Occipital lobe (tissue), 3 donors: ENCODE measurements at places on chromosomes 4 and X. TPM values are rescaled to one million over a fixed set of nuclear protein-coding genes. Genes with fewer than 3 reads are reported as not detected.
A peak's percentile ranks its signal among the peaks of the same experiment; 100 is the strongest.

- DNase-seq = no peak
Measured at GRCh38 chrX:110410603-110411002, 52.0 kb downstream of the RTL9 start.

- DNase-seq = no peak
Measured at GRCh38 chr4:77699731-77700210, 94.2 kb downstream of the CXCL13 start.

GRCh38 chrX:25009407-25009806 is 6.4 kb downstream of the ARX start:
- no peak for DNase-seq

DNA sequence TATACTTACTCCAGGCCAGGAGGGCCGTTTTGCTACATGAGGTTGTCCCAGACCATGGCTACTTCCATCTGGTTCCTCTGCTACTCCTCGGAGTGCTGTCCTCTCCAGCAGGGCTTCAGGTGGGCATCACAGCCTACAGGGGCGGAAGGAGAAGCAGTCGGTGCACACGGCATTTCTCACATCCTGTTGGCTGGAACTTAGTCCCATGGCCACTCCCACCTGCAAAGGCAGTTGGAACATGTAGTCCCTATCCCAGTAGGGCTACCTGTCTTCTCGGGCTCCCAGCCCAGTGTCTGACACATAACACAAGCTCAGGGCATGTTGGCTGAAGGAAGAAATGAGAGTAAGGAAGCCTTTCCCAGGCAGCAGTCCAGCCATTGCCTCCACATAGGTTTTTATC is 7.7 kb upstream of the STK32B start:
- DNase-seq = no peak

GRCh38 chrX:10990976-10991375 is 120.2 kb upstream of the HCCS start:
- DNase-seq = no peak

DNA sequence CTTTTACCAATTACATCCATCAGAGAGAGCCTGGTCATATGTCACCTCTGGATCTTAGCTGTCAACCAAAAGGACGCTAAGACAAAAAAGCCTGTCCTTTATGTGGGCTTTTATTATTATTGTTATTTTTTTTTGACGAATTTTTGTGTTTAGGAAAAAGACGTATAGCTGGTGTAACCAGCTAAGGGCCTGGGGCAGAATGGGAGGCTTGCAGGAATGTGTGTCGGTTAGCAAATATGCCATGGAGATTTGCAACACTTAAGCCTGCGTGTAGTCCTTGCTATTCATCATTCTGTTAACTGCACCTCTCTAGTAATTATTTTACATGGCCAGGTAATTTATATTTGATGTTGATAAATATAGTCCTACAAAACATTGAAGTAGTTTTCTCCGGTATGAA is 93.5 kb downstream of the TACR3 start:
- no peak for DNase-seq

GRCh38 chr4:169689681-169690080 is 68.1 kb downstream of the HPF1 start:
- no peak for DNase-seq

DNA sequence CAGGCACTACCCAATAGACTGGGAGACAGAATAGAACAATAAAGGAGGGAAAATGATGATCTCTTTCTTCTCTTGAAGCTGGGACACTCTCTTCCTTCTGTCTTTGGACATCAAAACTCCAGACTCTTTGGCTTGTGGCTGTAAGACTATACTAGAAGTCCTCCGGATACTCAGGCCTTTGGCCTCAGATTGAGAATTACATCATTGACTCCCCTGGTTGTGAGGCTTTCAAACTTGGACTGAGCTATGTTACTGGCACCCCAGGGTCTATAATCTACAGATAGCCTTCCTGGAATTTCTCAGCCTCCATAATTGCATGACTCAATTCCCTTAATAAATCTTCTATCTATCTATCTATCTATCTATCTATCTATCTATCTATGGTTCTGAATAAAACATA is 294.2 kb upstream of the CT83 start:
- no peak for DNase-seq

DNA sequence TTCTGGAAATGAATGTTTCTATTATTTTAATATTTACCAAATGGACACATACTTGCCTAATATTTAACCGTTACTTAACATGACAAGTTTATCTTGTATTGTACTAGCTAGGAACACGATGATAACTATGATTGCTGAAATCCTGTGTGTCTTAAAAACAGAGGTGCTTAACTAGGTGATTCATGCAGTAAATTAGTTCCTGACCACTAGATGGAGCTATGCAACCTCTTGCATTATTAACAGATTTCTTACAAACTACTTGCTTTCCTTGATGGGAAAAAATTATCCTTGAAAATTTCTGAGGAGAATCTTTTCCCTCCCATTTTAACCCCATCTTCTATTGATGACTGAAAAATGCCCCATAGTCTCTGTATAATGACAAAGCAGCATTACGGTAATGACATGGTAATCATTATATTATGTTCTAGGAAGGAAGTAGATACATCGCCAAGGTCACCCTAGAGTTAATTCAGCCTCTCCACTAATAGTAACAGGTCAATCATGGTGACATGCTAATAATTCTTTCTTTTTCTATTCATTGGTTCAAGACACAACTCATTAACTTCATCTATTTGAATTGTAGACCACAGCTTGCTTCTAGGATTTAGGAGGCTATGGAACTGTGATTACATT is 844.2 kb downstream of the RAPGEF2 start:
- no peak for DNase-seq

GRCh38 chrX:107743995-107744394 is 31.6 kb downstream of the TSC22D3 start:
- no peak for DNase-seq

DNA sequence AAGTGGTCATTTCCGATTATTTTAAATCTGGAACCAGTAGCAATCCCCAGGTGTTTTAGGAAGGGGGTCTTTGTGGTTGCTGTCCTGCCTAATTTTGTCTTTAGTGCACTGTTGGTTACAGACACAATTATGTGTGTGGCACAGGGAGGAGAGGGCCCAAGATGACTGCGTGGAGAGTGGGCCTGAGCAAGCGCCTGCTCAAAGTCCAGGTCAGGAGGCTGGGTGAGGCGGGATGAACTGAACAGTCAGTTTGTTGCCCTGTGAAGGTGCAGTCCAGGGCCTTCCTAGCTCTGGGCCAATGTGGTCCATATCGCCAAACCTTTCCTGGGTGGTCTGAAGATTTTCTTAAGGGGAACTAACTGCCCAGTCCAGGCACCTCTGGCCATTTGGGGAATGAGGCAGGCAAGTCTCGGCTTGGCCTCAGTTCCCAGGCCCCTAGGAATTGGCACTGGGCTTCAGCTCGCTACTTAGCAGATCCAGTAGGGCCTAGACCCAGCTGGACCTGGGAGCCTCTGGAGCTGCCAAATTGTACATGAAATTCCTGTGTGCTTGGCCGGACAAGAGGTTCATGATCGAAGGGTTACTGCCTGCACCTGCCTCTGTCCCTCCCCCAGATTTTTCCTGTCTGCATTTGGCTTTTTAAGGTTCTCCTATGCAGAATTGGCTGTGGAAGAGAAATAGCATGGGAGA is 47.6 kb downstream of the ANAPC4 start:
- DNase-seq = no peak

DNA sequence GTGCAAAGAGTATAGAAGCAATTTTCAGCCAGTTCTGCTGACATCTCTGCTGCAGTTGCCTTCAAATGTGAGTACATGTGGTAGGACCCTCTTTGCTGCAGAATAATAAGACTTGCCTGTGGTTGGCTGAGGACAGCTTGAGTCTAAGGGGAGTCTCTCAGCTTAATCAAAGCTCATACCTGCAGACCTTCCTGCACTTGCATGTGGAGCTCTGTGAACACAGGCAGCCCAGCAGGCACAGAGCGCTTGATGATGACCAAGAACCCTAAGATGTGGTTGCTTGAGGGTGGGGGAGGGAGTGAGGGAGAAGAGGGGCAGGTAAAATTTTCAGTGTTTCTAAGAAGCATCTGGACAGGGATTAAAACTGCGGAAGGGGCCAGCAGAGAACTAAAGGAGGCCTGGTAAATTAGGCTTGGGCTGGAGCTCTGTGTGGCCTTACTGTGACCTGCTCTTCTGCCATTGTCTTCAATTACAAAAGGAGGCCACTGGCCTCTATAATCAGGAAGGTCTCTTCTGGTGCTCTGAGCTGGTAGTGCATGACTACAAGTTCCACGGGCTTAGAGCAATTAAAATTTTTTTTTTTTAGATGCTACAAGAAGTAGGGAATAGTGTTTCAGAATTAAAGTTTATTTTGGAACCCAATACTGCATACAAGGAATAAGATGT is 59.9 kb upstream of the CHRNA9 start:
- DNase-seq = no peak

DNA sequence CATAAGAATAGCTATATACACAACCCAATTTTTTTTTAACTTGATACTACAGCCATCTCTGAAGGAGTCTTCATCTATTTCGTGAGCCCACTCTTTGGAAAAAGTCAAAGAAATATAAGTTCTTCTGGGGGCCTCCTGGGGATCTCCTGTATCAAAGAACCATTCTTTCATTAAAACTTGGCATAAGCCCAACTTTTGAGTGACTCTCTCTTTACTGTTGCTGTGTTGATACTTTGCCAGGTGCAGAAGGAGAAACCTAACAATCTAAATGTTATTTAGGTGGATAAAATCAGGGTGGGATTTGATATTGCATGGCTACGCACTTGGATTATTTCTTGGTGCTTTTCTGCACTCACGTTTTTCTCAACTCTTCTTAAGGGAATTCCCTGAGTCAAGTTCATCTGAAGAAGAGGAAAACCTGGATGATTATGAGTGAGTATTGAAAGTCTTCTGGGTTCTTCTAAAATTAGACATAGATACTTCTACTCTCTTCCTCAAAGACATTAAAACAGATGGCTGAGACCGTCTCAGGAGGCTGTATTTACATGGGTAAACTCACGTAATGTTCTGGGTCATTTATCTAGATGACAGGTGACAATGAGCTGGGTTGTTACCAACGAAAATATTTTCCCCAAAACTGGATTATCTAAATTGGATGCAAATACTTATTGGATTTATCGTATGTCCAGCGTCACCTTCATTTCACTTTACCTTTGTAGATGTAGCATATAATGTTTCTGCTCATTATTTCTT is 25.2 kb downstream of the BMX start:
- DNase-seq = no peak

GRCh38 chrX:46953137-46953527 is 40.9 kb downstream of the JADE3 start:
- no peak for DNase-seq

- no peak for DNase-seq
Measured at GRCh38 chr4:112277705-112278448, 7.8 kb downstream of the TIFA start.

- DNase-seq = no peak
Measured at GRCh38 chrX:154482786-154483185, 3.6 kb downstream of the UBL4A start.

GRCh38 chrX:29257521-29257920 is 670.3 kb downstream of the IL1RAPL1 start:
- DNase-seq = no peak

- DNase-seq = peak; percentile 33
Measured at GRCh38 chr4:37452952-37453280, 208.4 kb downstream of the NWD2 start.

GRCh38 chr4:24912252-24913118 is at the start of gene CCDC149:
Gene CCDC149, minus strand, starts transcription at chr4:24913042. Its CDS starts 178 bp downstream, at chr4:24912864.
- DNase-seq = peak; percentile 26

DNA sequence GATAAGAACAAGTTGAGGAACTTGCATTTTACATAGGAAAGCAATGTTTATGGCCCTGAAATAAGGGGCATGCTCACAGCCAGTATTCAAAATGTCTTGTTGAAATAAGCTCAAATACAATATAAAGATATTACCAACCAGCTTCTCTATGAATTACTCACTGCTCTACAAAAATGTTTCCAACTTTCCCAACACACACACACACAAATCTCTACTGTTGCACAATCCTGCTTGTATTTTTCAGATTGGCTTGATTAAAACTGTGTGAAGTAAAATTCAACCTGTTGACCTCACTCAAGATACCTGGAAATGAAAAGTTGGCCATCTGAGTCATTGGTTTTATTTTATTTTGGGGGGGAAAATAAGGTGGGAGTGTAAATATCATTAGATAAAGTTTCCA is 128.6 kb downstream of the CHIC2 start:
- DNase-seq = no peak

GRCh38 chrX:40581336-40581920 is 658 bp downstream of the ATP6AP2 start:
- DNase-seq = no peak

GRCh38 chr4:156694413-156694812 is 277.2 kb downstream of the PDGFC start:
- DNase-seq = no peak

- no peak for DNase-seq
Measured at GRCh38 chr4:141132072-141132708, 1.1 kb downstream of the RNF150 start.

PCYT1B gene
- 22.5 TPM for total RNA-seq

GPRASP2 gene
- total RNA-seq = 70.0 TPM

PABPC1L2A gene
- total RNA-seq = 0.78 TPM

PPP3CA gene
- total RNA-seq = 159 TPM

SH2D1A gene
- not detected for total RNA-seq

GATA1 gene
- 0.31 TPM for total RNA-seq

KLHL8 gene
- 175 TPM for total RNA-seq

SRPX gene
- total RNA-seq = 2.5 TPM

GUCY1A1 gene
- total RNA-seq = 136 TPM

MCF2 gene
- 12.9 TPM for total RNA-seq

FMR1NB gene
- total RNA-seq = not detected
